ELR (cell line): ENCODE measurements at places on chromosomes 6 and 20.

- no peak for DNase-seq
Observed at GRCh38 chr20:62540504-62540903, 64.7 kb upstream of the GATA5 start.

DNA sequence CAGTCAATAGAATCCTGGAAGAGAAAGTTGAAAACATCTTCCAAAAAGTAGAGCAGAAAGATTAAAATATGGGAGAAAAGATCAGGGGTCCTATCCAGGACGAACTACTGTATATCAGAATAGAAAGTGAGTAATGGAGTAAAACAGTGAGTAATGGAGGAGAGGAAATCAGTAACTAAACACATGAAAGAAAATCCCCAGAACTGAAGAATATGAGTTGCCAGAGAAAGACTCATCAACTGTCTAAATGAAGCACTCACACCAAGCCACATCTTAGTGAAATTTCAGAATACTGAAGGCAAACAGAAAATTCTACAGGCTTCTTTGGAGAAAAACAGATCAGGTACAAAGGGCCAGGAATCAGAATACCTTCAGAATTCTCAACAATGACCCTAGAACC is 14.9 kb downstream of the IL17A start:
- DNase-seq: no peak

- DNase-seq: no peak
Observed at GRCh38 chr6:147065786-147066185, 138.4 kb upstream of the STXBP5 start.

DNA sequence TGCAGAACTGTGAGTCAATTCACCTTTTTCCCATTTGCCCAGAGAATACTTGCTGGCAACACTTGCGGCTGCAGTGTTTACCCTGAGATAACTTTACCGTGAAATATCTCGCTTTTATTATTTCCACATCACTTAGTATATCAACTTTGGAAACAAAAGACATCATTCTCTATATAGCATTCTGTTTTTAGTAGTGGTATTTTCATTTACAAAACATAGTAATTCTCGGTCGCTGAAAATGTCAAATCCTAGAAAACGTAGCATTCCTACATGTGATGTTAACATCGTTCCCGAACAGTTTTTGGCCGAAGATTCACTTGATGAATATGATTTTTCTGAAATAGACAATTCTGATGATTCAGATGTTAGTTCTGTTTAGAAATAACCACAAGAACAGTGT is 52.0 kb downstream of the NHLRC1 start:
- DNase-seq: no peak

- no peak for DNase-seq
Observed at GRCh38 chr6:16789329-16790038, 28.2 kb upstream of the ATXN1 start.

GRCh38 chr20:53284696-53285095 is 308.9 kb downstream of the ZNF217 start:
- no peak for DNase-seq

DNA sequence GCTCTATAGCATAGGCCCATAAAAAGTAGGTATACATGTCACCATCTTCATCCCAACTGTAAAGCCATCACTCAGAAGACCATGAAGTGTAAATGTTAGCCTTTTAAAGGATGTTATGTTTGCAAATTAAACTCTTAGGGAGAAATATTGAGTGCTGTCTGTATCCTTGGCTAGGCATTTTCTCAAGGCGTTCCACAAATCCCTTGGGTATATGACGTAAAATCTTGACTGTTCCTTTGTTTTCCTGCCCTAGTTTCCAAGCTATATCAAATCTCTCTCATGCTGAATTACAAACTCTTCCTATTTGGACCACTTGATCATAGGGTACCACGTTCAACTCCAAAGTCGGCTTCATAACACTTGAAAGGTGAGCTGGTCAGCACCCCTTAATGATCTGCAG is 486.2 kb downstream of the HDGFL1 start:
- no peak for DNase-seq

DNA sequence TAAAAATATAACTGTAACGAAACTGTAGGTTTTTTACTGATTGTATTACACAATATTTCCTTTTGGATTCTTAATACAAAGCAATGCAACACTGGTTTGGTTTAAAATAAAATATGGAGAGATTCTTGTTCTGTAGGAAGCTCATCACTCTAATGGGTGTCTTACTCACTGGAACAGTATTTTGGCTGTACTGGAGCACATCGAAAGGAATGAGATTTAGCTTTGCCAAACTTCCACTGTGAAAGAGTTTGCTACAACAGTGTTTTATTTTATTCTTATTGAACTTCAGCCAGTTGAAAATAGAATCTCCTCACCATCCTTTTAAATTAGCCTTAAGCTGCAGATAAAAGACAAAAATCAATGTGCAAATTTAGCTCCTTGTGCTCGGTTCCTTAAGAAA is 230.7 kb upstream of the QKI start:
- DNase-seq: no peak

GRCh38 chr6:37738216-37738615 is 40.5 kb upstream of the MDGA1 start:
- DNase-seq: no peak

GRCh38 chr6:133093956-133094355 is 147.2 kb upstream of the EYA4 start:
- DNase-seq: no peak

- DNase-seq: no peak
Observed at GRCh38 chr6:169991913-169992312, 240.5 kb downstream of the ERMARD start.

- DNase-seq: no peak
Observed at GRCh38 chr6:35036059-35036827, 104.9 kb downstream of the TCP11 start.

DNA sequence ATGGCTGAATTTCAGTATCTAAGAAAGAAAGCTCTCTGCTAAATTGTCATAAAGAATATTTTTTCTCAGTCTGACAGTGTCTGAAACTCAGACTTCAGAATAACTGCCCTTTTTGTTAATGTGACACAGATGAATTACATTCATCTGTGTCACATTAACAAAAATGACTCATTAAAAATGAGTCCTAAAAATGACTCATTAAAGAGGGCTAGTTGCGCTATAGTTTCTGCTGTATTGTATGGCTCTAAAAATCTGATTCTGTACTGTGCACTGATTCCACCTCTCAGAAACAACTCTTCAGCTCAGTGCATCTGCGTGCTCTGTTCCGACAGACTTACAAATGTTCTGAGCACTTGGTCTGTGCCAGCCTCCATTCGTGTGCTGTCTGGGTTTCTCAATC is 15.0 kb downstream of the RNF114 start:
- DNase-seq: peak; percentile 92

DNA sequence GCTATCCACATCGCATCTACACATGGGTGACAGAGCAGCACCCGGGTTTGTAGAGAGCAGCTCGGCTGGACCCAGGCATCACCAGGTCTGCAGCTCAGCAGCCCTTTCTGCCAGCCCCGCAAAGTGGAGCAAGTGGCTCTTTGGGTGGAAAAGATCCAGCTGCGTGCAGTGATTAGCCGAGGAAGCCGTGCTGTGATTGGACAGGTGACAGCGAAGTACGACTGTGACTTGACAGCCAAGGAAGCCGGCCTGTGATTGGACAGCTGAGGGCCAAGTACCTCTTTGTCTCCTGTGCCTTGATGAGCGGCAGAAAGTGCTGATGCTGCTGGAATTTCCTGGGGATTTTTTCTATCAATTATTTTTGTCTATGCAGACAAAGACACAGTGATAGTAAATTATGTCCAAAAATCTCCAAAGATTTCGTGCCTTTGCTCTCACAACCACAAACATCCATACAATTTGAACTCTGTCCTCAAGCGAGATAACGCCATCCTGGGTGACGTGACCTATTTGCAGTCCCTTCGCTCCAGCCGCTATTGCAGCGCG is 62.3 kb upstream of the GPR31 start:
- DNase-seq: no peak

DNA sequence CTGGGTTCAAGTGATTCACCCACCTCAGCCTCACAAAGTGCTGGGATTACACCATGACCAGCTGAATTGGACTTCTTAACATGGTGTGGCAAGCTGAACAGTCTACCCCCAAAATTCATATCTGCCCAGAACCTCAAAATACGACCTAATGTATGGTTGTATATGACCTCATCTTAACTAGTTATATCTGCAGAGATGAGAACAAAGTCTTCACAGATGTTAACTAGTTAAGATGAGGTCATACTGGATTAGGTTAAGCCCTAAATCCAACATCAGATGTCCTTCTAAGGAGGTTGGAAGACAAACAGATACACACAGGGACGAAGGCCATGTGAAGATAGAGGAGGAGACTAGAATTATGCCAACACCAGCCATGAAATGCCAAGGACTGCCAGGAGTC is 102.5 kb downstream of the JPH2 start:
- DNase-seq: no peak

DNA sequence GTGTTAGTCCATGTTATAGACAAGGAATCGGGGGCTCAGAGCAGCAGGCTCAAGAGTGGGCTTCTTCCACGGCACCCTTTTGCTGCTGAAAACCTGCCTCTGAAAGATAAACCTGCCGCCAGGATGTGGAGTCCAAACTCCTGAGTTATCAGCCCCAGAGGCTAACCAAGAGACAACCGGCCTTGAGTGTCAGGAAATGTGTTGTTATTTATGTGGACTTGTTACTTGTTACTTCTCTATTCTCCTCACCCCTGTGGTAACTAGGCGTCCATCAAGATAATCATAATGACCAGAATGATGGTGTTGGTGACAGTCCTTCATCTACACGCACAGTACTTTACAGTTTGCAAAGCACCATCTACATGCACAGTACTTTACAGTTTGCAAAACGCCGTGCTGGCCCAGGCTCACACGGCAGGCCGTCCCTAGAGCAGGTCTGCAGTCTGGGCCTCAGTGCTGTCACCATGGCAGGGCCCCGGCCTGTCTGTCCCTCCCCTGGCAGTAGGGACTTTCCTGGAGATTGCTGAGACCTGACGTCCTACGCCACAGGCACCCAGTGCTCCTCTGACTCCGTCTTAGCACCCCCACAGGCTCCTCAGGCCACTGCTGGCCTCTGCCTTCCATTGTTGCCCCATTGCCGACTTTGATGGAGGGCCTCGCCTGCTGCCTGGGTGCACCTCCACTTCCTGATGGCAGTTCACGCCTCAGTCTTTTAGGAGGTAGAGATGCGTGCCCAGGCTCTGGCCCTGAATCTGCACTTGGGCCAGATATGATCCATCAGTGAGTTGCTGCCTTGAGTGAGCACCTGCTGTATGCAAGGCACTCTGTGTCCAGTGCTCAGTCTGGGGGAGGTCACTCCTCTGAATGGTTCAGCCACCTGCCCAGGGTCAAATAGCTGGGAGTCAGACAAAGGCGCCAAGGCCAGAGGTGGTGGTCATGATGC is 9.1 kb upstream of the BPIFB4 start:
- no peak for DNase-seq

DNA sequence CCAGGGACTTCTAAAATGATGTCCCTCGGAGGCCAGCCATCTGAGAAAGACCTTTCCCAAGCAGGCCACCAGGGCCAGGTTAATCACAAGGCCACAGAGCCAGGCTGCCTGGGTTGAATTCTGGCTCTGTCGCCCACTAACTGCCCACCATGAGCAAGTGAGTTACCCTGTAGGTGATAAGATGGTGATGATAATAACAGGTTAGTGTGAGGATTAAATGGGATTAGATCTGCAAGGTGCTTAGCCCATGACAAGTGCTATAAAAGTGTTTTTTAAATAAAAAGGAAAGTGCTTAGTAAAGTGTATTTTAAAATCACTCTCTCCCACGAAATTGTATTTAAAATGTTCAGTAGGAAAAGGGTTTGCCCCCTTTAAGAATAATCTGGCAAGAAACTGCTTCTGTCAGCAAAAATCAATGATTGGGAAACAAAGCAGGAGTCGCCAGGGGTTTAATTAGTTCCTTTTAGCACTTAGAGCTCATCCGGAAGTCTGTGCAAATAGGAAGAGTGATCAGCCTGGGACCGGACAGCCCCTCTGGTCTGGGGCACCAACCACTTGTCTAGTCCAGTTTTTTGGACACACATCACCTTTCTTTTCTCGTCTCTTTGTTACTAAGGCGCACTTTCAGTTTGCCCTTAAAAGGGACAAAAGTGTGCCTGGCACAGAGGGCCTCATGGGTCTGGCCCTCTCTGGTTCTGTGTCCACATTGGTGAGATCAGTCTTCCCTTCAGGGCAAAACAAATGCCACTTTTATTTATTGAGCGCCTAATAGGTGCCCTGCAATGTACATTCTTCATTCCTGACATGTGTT is 150.4 kb downstream of the GRM4 start:
- no peak for DNase-seq

DNA sequence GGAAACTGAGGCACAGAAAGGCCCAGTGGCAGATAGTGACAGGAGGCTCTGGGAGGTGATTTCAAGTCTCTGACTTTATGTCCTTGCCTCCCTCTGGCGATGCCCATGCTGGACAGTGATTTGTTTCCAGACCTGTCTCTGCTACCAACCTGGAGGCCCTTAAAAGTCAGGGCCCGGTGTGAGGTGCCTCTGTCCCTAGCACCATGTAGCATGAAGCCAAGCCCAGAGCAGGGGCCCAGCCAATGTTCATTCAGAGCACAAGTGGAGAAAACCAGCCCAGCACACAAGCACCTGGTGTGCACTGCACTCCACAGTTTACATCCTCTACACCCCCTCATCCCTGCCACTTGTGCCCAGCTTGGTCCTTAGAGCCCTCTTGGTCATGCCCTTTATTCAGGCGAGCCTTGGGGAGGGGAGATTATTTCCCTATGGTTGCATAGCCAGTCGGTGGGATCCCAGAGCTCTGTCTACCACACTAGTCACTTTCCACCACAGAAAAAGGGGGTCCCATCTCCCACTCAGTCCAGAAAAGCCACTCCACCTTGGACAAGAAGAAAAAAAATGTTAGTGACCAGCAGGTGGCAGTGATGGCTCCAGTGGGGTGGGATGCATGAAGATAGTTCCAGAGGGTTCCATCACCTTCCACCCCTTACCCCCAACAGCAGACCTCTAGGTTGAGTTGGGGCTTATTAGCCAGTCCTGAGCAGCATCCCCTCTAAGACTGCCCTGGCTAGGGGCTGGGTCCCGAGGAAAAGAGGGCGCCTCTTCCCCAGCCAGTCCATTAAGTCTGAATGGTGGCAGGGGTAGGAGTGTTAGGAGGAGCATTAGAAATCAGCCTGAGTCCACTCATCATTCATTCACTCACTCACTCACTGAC is 30.9 kb downstream of the KIAA1755 start:
- DNase-seq: peak; percentile 62

GRCh38 chr20:4973330-4974097 is 27.8 kb downstream of the SLC23A2 start:
- peak; percentile 70 for DNase-seq

GRCh38 chr20:43916881-43917371 is 2.3 kb downstream of the TOX2 start:
- DNase-seq: peak; percentile 79

DNA sequence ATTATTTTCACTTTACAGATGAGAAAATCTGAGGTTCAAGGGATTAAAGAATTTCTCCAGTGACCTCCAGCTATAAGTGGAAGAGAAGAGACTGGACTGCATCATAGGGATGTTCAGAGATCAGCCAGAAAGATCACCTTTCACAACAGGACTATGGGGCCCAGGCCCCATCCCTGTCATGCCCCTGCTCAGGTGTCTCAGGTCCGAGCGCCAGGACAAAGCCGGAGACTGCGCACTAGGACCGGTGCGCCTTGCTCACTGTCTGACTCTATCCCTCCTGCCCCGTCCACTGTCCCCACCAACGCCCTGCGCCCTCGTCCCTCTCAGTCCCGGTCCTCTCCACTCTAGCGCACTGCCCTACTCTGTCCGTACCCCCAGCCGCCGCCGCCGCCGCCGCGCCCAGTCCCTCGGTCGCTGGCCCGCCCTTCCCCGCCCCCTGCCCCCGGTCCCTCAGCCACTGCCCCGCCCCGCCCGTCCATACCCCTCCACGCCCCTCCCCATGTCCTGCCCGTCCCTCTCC is 521 bp upstream of the RAD21L1 start:
- DNase-seq: no peak
